ENCODE measurements at places on chromosomes 11 and 22.

- DNase-seq = no peak
Observed at GRCh38 chr11:33655842-33656600, 44.6 kb downstream of the C11orf91 start.

GRCh38 chr11:86274503-86274902 lies 27.5 kb upstream of the HIKESHI start:
- DNase-seq = no peak

GRCh38 chr11:95531116-95531515 lies 258.5 kb downstream of the FAM76B start:
- DNase-seq = no peak

- peak; percentile 72 for DNase-seq
Observed at GRCh38 chr11:59802639-59803176, 7.9 kb downstream of the MRPL16 start.

DNA sequence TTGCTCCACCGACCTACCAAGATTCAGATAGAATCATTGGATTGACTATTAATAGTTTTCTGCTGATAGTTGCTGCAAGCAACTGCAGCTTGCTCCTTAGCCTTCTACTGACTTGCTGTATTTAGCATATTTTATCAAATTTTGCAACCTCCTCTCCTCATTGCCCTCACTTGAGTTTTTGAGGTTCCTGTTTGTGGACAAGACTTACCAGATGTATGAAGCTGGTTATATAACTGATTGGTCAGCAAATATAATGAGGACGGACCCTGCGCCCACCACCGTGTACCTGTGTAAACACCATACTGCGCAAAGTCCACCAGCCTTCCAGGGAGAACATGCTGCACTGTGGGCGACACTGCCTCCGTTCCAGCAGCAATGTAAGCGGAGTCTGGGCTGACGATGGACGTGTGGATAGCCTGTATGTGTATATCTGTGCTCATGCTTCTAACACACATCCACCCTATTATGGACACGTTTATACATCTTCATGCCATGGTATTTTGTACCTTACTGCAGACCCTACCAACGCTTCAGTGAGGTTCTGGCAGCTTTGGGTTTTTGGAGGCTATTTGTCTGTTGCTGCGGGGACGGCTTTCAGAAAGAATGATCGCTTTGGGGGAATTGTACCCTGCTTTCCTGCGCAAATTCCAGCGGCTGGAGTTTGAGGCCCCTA lies 1.5 kb upstream of the USP18 start:
- DNase-seq = no peak

GRCh38 chr11:82703796-82704195 lies 29.9 kb downstream of the FAM181B start:
- no peak for DNase-seq

DNA sequence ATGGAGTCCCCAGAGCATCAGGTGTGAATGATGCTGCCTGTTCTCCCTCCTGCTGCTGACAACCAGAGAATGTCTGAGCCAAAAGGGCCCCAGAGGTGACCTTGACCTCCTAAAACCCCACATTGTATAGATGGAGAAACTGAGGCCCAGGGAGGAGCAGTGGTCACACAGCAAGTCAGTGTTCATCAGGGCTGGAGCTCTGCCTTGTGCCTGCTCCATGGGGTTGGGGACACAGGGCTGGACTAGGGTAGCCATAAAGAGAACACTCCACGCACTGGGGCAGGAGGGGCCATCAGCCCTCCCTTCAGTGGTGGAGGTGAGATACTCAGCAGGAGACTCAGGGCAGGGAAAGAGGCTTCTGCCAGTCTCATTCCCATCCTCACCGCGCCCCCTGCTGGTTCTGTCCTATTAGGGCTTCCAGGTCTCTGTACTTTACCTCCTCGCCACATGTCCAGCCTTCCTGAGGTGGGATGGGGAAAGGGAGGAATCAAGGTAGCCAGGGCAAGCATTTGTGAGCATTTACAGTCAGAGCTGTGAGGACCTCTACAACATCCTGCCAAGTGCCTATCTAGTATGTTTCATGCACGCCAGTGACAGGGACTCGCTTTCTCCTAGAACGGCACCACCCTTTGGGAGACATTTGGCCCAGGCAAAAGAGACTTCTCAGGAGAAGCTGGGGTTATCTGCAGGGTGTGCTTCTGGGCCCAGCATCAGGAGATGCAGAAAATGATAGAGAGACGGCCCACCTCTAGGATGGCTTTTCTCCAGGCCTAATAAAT lies 43.2 kb downstream of the NEU3 start:
- peak; percentile 72 for DNase-seq

- DNase-seq = no peak
Observed at GRCh38 chr22:36348760-36349159, 39.0 kb downstream of the MYH9 start.

DNA sequence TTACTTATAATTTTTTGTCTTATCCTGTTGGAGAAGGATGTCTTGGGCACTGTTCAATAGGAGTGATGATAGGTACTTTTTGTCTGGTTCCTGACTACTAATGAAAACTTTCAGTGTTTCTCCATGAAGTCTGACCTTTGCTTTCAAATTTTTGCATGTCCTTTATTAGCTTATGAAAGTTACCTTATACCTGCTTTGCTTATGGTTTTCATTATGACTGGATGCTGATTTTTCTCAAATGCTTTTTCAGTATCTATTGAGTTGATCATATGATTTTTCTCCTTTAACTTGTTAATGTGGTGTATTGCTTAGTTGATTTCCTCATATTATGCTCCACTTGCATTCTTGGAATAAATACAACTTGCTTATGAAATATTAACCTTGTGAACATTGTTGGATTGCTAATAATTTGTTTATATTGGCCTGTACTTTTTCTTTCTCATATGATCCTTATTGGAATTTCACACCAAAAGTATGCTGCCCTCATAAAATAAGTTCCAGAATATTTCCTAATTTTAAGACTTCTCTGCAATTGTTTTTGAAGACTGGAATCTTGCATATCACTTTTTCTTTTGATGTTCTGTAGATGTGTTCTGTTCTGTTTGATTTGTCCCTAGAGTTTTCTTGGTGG lies 85.0 kb upstream of the SC5D start:
- DNase-seq = no peak

DNA sequence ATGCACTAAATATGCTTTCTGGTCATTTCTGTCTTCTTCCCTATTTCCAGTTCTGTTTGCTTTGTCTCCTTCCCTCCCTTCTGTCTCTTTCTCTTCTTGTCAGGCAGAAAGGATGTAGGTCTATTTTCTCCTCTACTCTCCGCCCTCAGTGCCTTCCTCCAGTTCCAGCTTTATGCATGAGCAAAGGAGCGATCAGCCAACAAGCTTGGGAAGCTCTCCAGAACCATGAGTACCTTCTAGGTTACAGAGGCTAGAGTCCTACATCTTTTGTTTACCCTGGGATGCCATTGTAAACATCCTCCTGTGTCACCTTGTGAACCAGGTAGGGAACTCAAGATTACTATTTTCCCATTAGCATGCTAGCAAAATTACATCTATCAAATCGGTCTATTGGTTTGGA lies 7.9 kb upstream of the SPON1 start:
- no peak for DNase-seq

- DNase-seq = peak; percentile 86
Observed at GRCh38 chr11:13316528-13316961, 39.0 kb downstream of the BMAL1 start.

DNA sequence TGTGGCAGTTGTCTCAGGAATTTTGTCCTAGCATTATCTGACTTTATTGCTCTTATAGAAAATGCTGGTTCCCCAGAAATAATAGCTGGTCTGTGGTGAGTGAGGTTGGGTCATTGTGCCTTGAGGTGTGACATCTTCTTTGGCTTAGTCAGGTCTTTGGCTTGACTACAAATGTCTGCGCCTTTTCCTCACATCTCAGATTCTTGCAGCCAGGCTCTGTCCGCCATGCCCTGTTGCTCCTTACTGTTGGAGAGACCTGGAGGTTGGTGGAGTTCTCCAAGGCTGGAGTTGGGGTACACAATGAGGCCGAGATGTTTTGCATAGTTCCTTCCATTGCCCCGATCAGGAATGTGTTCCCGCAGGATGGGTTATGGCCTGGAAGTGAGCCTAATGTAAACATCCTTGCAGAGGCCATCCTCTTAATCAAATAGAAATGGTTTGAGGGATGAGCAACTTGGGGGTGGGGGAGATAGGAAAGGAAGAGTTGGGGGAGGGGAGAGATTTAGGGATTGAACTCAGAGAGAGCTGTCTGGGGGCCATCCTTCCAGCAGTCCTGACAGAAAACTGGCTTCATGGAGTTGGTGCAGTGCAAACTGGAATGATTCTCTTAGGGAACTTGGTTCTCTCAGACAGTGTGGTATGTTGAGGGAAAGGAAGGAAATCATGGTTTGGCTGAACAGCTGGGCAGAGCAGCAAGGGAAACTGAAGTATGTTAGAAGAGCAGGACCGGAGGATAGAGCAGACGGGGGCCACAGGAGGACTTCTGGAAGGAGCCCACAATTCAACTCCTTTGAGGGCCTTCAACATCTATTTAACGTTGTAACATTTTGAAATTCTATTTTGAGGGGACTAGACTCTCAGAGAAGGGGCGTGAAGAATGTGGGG lies 49.9 kb downstream of the ZBTB16 start:
- no peak for DNase-seq

DNA sequence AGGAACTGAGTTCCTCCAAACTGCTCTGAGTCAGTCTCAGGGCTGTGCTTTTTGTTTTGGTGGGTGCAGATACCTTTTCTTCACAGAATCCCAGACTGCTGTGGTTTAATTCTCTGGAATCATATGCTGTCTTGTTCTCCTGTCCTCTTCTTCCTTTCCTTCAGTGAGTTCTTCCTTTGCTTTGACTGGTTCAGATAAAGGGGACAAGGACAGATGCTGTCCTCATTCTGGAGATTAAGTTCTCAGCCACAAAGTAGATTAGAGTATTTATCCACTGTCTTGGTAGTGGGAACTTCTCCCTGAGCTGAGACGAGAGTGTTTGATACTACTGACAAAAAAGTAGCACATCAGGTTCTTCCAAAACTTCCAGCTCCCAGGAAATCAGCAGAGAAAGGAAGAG lies 13.3 kb downstream of the ZDHHC5 start:
- no peak for DNase-seq

DNA sequence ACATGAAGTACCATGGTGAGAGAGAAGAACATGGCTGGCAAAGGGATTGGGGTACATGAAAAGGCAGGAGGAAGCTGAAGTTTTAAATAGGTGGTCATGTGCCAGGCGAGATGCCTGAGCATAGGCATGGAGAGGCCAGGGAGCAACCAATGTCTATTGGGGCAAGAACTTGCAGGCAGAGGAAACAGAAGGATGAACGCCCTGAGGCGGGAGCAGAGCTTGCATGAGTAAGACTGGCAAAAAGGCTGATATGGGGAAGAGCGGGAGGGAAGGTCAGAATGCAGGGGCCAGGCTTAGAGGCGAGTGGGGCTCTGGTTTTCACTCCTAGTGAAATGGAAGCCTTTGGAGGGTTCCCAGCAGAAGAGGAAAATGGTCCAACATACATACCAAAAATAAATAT lies 52.5 kb upstream of the VSTM5 start:
- no peak for DNase-seq

GRCh38 chr22:36433318-36434231 lies 45.8 kb upstream of the MYH9 start:
- no peak for DNase-seq

DNA sequence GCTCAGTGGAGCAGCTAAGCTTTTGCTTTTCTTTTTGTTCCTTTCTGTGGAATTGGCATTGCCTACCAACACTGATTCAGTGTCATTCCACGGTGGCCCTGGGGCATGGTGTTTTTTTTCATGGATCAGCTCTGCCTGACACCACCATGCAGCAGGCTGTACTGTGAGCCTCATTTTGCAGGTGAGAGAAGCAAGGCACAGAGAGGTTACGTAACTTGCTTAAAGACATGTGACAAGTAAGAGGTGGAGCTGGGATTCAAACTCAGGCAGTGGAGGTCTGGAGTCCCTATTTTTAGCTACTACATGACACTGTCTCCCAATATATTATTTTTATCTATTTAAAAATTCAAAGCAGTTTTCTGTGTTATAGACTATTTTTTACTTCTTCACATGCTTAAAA lies 44.4 kb downstream of the APOL3 start:
- no peak for DNase-seq

- no peak for DNase-seq
Observed at GRCh38 chr22:42401535-42402334, 30.5 kb downstream of the NFAM1 start.

- no peak for DNase-seq
Observed at GRCh38 chr22:44582016-44582415, 84.0 kb upstream of the RTL6 start.

DNA sequence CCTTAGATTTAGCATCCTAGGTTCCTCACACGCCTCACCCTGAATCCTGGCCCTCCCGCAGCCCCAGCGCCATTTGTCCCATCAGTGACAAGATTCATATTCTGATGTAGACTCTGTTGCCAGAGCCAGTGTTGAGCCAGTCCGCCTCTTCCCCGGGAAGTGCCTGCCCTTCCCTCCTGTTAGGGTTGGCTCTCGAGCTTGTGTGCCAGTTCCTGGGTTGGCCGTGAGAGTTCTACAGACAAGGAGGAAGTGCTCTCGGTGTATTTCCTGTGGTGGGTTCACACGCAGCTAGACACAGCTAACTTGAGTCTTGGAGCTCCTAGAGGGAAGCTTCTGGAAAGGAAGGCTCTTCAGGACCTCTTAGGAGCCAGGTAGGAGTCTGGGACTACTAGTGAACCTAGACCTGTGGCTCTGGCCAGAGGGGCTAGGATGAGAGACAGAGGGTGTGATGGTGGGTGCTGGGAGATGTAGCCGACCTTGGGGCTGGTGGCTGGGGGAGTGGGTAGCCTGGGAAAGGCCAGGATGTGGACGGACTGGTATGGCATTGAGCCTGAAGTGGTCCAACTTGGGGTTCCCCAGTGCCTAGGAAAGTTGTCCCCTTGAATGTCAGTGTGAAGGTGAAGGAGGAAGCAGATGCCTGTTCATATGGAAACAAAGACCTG lies at the start of gene IL18BP:
Gene IL18BP (plus strand): TSS at position 261 of the 662 bp plus-strand sequence. CDS start 1,076 bp downstream, outside the sequence.
- no peak for DNase-seq

DNA sequence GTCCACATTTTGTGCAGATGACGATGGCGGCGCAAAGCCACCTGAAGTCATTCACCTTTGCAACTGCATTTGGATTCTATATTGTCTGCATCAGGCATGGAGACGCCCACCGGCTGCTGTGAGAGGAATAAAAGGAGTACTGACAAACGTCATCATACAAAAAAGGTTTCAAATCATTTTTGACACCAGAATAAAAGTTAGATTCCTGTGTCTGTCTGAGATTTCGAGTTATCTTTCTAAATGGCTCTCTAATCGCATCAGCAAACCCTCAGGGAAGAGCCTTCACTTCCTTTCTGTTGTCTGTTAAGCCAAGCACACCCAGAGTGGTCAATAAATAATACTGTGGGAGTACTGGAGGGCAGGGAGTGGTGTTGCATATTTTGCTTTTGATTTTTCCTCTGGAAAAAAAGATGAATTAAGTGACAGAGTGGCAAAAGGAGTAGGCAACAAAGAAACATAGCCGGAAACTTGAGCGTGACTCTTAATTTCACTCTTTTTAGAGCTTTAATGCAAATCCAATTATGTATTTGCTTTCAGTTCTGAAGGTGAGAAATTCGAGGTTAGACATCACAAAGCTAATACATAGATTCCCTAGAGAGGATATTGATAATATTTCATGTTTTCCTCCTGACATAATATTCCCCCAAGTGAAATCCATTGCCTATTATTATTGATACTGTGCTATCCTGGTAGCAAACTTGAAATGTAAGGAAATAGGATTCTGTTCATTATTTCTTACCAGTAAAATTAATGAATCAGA lies 150.8 kb upstream of the MTMR2 start:
- no peak for DNase-seq

Data from astrocyte of the hippocampus (primary cell).